ENCODE measurements at places on chromosomes 7 and 10.

GRCh38 chr7:28481091-28481926 is 69.0 kb downstream of the CREB5 start:
- no peak for DNase-seq

- no peak for DNase-seq
These were observed 400.3 kb upstream of the ADARB2 start for GRCh38 chr10:2137549-2138174.

DNA sequence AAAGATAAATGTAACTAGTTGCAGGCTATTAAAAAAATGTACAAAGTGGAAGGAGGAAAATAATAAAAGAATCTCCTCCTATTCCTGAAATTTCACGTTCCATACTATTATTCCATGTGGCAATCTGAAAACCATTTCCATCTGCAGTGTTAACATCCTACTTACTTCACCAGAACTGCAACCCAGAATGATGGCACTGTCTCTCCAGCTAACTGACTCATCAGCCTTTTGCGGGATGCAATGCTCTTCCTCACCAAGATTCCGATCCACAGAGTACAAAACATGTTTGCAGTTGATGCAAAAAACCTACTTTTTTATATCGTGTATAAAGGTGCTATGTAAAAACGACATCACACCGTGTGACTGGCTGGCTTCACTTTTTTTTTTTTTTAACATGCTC is 50.8 kb downstream of the ESYT2 start:
- DNase-seq: no peak

GRCh38 chr10:130218181-130218641 is 82.0 kb downstream of the GLRX3 start:
- no peak for DNase-seq

- no peak for DNase-seq
These were observed 64.2 kb downstream of the TAX1BP1 start for GRCh38 chr7:27804139-27804538.

DNA sequence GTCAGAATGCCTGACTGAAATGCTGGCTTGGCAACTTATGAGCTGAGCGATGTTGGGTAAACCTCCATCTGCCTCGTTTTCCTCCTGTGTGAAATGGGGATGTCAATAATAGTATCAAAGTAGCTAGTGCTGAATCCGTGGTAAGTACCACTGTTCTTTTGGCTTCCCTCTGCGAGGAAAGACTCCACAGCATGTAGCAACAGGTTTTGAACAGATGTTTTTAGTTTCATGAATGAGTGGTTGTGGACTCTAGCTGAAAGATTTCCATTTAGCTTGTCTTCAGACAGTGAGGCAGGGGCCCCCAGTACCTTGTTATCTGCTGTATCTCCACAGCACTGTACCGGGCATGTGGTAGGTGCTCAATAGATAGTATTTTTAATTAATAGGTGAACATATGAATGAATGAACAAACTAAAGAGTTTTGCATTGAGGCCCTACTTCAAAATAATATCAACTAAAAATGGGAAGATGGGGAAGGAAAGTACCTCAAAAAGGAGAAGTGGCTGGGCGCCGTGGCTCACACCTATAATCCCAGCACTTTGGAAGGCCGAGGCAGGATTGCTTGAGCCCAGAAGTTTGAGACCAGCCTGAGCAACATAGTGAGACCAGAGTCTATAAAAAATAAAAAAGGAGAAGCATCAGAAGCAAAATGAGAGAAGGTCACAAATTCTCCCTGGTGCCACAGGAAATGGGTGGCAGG is 5.6 kb upstream of the DLG5 start:
- DNase-seq: no peak

DNA sequence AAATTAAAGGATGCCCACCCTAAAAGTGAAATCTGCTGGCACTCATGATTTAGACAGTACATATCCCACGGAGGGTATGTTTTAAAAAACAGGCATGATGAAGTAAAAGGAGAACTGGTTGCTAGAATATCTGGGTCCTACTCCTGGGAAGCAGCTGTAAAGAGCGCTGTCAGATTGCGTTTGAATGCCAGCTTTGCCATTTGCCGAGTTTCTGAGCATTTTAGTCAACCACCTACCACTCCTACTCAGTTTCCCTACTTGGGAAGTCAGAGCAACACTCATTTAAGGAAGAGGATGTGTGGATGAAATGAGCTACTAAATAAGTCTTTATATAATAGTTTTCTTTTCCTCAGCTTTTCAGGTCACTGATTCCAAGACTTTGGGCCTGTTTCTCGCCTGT is 1.1 kb upstream of the UMAD1 start:
- DNase-seq: no peak

DNA sequence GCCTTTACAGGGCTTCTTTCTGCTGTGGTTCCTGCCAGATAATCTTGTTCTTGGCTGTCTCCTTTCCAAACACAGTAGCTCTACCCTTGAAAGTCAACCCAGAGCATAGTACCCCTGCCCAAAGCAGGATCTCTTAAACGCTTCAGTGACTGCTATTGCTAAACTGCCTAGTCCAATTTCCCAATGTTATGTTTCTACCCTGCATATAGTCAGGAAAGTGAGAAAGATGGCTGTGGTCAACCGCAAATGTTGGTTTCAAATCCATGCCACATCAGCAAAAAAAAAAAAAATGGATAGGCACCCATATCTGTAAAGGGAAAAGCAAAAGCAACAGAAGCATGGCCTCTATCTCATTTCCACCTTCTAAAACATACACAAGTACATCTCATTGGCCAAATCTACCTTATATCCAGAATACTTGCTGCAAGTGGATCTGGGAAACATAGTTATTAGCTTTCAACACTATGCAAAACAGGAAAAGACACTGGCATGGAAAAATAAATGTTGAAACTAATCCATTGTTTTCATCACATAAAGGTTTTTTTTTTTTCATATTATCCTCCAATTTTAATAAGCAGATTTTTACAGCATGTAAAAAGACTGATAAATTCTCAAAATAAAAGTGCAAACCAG is 59.8 kb downstream of the DNAJC1 start:
- no peak for DNase-seq

DNA sequence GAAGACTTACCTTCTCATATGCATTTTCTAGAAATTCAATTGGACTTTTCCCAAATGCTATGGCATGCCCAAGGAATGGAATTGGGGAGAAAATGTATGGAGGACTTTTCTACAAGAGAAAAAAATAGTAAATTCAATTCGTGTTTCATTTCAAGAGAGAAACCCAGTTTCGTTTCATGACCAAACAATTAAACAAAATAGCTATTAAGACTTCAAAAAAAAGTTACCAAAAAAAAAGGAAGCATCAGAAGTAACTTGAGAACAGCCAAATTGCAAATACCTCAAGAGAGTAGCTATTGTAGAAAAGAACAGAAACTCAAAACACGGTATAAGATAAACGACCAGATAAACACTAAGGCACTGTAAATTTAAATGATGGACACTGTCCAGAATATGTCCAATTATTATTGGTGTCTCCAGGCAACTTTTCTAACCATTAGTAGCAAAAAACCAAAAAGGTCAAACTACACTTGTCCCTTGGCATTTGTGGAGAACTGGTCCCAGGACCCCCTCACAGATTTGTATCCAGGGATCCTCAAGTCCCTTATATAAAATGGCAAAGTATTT is 2.4 kb downstream of the CYP51A1 start:
- DNase-seq: no peak

DNA sequence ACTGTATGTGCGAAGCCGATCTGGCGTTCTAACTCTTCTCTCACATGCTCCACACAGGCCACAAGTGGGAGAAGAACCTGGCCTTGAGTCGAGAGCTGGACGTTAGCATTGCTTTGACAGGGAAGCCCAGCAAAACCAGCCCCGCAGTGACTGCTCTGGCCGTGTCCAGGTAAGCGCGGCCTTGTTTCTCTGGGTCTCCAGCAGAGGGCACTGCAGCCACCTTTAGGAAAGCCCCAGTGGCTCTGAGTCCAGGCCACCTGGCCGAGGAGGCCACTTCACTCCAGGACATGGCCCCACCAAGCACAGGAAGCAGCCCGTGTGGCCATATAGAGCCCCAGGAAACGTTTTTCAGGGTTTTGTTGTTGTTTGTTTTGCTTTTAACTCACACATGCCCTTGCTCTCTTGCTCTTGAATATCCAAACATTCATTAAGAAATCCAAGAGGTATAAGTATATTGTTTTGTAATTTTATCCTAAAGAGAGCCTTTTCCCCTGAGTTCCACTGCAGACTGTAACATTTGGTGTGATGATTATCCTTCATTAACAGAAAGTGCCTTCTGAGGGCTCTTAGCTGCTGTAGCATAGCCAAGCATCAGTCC is 41.8 kb upstream of the LRRC18 start:
- DNase-seq: peak; percentile 81

GRCh38 chr7:129958643-129959470 is 6.1 kb upstream of the UBE2H start:
- DNase-seq: peak; percentile 61

GRCh38 chr10:130497056-130498010 is 361.1 kb downstream of the GLRX3 start:
- DNase-seq: no peak

- no peak for DNase-seq
These were observed 55.0 kb downstream of the GBF1 start for GRCh38 chr10:102300278-102300843.

DNA sequence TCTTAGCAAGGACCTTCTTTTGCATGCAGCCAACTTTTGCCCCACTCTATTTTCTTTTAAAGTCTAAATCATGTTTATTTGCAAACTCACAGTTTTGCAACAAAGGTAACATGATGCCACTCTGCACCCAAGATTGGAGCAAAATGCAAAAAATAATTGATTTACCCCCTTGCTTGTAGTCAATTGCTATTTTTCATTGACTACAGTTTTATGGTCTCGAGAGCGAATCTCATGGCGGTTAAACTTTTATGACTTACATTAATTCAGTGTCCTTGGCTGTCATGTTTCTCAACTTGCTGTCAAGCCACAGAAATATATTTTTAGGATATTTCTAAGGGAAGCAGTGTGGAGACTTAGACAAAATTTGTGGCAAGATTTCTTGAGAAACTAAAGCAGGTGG is 110.0 kb upstream of the JCAD start:
- no peak for DNase-seq

DNA sequence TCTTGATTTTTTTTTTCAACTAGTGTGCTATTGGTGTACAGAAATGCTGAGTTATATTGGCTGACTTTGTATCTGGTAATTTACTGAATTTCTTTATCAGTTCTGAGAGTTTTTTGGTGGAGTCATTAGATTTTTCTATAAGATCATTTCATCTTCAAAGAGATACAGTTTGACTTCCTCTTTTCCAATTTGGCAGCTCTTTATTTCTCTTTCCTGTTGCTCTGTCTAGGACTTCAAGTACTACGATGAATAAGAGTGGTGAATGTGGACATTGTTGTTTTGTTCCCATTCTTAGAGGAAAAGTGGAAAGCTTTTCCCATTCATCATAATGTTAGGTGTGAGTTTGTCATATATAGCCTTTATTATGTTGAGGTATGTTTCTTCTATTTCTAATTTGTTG is 50.2 kb downstream of the LOXL4 start:
- no peak for DNase-seq

GRCh38 chr10:27771231-27771630 is 25.6 kb upstream of the MKX start:
- DNase-seq: no peak

DNA sequence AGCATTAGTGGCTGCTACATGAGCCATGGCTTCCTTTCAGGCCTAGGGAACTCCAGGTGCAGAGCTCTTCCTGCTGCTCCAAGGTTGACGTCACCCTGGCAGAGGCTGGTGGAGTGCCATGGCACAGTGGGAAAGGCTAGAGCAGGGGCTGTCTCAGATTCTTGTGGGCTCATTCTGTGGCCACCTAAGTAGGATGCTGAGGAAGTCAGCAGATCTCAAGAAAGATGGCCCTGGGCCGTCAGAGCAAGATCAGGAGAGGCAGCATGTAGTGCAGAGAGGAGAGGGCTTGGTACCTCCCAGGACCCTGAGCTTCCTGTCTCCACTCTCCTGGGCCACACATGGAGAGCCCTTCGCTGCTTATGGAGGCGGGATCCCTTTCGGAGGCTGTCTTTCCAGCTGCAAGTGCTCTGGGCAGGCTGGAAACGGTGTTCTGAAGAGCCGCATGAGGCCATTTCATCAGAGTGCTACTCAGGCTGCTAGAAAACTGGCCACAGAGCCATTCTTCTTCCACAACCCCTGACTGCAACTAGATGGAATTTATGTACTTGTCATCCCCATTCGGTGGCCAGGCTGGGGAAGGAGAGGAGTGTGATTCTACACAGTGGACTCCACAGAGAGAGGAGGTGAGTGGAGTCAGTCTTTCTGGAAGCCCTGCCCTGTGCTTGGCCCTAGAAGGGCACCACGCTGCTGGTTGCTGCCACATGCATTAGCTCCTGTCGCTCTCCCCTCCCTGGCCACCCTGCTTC is 304.2 kb downstream of the RPS24 start:
- DNase-seq: no peak

DNA sequence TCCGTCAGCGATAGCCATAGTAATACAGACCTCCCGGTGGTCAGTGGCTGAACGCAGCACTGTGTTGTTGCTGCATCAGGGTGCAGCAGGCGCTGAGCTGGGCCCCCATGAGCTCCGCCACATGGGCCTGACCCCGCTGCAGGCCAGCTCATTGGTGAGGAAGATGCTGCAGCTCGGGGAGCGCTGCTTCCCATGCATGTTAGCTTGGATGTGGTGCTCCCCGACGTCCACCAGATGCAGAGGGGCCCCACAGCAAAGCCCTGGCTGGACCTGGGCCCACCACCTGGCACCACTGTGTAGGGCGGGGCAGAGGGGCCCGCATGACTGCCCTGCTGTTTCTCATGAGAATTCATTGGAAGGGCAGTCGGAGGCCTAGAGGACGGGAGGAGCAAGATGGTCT is 50.8 kb downstream of the WDR37 start:
- no peak for DNase-seq

- DNase-seq: peak; percentile 10
These were observed 123.2 kb upstream of the CACNA2D1 start for GRCh38 chr7:82566752-82567151.

- no peak for DNase-seq
These were observed 64.3 kb downstream of the EEPD1 start for GRCh38 chr7:36217211-36217960.

GRCh38 chr10:33536508-33536907 is 202.0 kb upstream of the NRP1 start:
- DNase-seq: no peak

GRCh38 chr10:47349941-47350371 is 1.8 kb downstream of the RBP3 start:
- DNase-seq: no peak

GRCh38 chr10:112756235-112756527 is 193.9 kb upstream of the TCF7L2 start:
- DNase-seq: no peak
